HCT116 (cell line): ENCODE measurements at places on chromosomes 5 and 9. TPM values are rescaled to one million over a fixed set of nuclear protein-coding genes. Genes with fewer than 3 reads are reported as not detected.

GRCh38 chr5:109691996-109692395 is 2.3 kb downstream of the MAN2A1 start:
- H3K27me3 ChIP-seq: no peaks in the 10 kb centered on the region
- H3K27ac ChIP-seq: no peak overlapping the region
- no peaks in the 10 kb centered on the region for H3K36me3 ChIP-seq
- DNase-seq: no peak
- no peak overlapping the region for H3K4me3 ChIP-seq
- H3K4me1 ChIP-seq: peaks cover 21% of the 10 kb centered on the region

GRCh38 chr5:135880801-135881200 is 14.8 kb downstream of the IL9 start:
- no peaks in the 10 kb centered on the region; the same call in 1 of the 2 replicates for H3K27me3 ChIP-seq
- no peak for DNase-seq
- H3K27ac ChIP-seq: no peak overlapping the region
- no peak overlapping the region for H3K4me3 ChIP-seq

- H3K4me1 ChIP-seq: no peaks in the 10 kb centered on the region
- H3K36me3 ChIP-seq: no peaks in the 10 kb centered on the region
- H3K4me3 ChIP-seq: no peak overlapping the region
- H3K27ac ChIP-seq: no peak overlapping the region
Measured at GRCh38 chr5:158780656-158781237, 319.0 kb downstream of the EBF1 start.

GRCh38 chr5:150065886-150066285 is 20.5 kb downstream of the CSF1R start:
- no peak overlapping the region for H3K27ac ChIP-seq
- H3K4me1 ChIP-seq: peaks cover 3% of the 10 kb centered on the region; the same call in 1 of the 2 replicates
- H3K4me3 ChIP-seq: no peak overlapping the region
- H3K27me3 ChIP-seq: no peaks in the 10 kb centered on the region
- no peaks in the 10 kb centered on the region for H3K36me3 ChIP-seq

GRCh38 chr5:121432-121831 is 29.5 kb downstream of the PLEKHG4B start:
- H3K27ac ChIP-seq: no peak overlapping the region
- no peaks in the 10 kb centered on the region for H3K4me1 ChIP-seq
- no peak overlapping the region for H3K4me3 ChIP-seq
- peaks cover 5% of the 10 kb centered on the region; the same call in 1 of the 2 replicates for H3K27me3 ChIP-seq
- no peaks in the 10 kb centered on the region for H3K36me3 ChIP-seq

DNA sequence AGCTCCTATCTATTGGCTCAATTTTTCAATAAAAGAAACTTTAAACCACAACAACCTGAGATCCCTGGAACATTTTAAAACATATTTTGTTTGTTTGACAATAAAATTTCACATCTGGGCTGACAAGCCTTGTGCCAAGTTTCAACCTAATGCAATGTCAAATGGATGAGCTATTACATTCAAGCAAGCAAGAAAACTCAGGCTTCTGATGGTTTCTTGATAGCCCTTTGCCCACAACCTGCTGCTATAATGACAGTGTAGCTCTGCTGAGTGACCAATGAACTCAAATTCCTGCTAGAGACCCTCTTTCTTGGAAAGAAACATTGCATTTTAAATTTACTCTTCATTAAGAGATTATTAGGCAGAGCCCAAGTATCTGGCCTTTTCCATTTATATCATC is 472.9 kb downstream of the ARHGEF28 start:
- DNase-seq: no peak
- no peak overlapping the region for H3K4me3 ChIP-seq
- H3K27ac ChIP-seq: no peak overlapping the region
- no peaks in the 10 kb centered on the region for H3K4me1 ChIP-seq

GRCh38 chr5:44842496-44843282 is 33.9 kb downstream of the MRPS30 start:
- H3K36me3 ChIP-seq: no peaks in the 10 kb centered on the region
- no peaks in the 10 kb centered on the region for H3K27me3 ChIP-seq
- H3K4me3 ChIP-seq: no peak overlapping the region
- H3K4me1 ChIP-seq: no peaks in the 10 kb centered on the region

DNA sequence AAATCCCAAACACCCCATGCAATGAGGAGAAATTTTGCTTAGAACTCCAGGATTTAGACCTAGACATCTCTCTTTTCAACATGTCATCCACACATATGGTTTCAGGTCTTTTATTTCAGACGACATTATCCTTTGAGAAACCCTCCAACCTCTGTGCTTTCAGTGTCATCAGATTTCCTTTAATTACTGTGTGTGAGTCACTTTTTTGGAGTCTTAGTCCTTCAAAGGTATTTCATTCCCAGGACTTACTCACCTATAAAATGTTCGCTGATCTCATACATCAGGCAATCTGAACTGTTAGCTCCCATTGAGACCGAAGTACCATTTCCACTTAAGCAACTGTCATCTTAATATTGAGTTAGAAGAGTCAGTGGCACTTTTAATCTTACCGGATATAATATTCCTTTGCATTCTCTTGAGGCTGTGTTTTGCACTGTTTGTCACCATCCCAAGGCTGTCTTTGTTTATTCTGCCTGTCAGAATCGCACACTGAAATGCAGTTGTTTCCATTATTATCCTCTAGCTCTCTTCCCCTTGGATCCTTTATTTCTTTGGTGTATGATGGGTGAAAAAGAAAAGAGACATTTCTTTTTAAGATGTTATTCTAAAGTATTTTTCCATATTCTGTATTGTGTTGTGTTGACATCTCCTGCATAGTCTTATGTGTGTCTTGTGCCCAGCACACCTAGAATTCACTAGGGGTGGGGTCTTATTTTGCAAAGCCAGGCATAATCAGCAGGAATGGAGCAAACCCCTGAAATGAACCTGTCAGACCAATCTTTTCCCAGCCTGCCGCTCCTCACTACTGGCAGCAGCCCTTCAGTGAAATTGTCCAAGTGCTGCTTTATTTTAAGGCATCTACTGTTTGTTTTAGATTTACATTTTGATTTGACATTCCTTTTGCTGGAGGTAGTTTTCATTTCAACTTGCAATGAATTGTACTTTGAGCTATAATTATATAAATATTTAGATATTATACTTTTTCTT is 155.4 kb downstream of the PAM start:
- H3K4me1 ChIP-seq: peaks cover 55% of the 10 kb centered on the region
- H3K27me3 ChIP-seq: no peaks in the 10 kb centered on the region
- peaks cover 13% of the 10 kb centered on the region; the same call in 1 of the 2 replicates for H3K36me3 ChIP-seq
- peak; percentile 88 for DNase-seq
- H3K4me3 ChIP-seq: no peak overlapping the region; the same call in 1 of the 2 replicates

DNA sequence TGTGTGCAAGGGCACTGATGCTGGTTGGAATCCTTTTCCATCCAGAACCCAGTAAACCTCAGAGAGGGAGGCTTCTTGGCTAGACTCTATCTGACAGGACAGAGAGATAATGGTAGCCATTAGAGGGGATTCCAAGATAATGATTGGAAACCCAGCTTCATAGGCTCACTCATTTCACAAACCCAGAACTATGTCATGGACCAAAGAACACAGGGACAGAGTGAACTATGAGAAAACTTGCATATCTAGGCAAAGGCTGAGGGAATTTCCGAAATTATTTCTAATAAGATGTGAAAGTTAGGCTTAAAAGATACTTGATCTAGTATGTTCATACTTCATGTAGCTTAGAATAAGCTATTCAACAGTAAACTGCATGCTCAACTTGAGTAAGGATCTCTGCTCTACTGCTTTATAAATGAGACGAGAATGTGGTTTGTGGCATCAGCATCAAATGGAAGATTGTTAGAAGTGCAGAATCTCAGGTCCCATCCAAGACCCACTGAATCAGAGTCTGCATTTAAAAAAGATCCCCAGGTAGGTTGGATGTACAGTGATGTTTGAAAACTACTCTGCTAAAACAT is 261.4 kb downstream of the DMRT2 start:
- no peak for DNase-seq
- no peak overlapping the region for H3K27ac ChIP-seq
- no peaks in the 10 kb centered on the region for H3K27me3 ChIP-seq
- H3K36me3 ChIP-seq: no peaks in the 10 kb centered on the region
- H3K4me1 ChIP-seq: no peaks in the 10 kb centered on the region
- no peak overlapping the region for H3K4me3 ChIP-seq

- H3K4me3 ChIP-seq: no peak overlapping the region
- no peak for DNase-seq
- H3K27me3 ChIP-seq: no peaks in the 10 kb centered on the region
- H3K27ac ChIP-seq: no peak overlapping the region
- H3K36me3 ChIP-seq: no peaks in the 10 kb centered on the region
Measured at GRCh38 chr5:113150221-113150620, 173.6 kb downstream of the DCP2 start.

GRCh38 chr9:121672986-121673385 is 21.6 kb downstream of the DAB2IP start:
- no peaks in the 10 kb centered on the region for H3K27me3 ChIP-seq
- H3K27ac ChIP-seq: no peak overlapping the region
- H3K4me3 ChIP-seq: no peak overlapping the region
- no peak for DNase-seq

GRCh38 chr5:32420506-32420905 is 24.0 kb downstream of the ZFR start:
- DNase-seq: no peak
- no peaks in the 10 kb centered on the region for H3K27me3 ChIP-seq
- no peak overlapping the region for H3K27ac ChIP-seq
- H3K4me1 ChIP-seq: no peaks in the 10 kb centered on the region
- H3K36me3 ChIP-seq: peaks cover 12% of the 10 kb centered on the region
- no peak overlapping the region for H3K4me3 ChIP-seq

GRCh38 chr9:2015581-2016407 is 647 bp downstream of the SMARCA2 start:
- no peak overlapping the region for H3K27ac ChIP-seq
- peak overlapping the region; percentile 66 for H3K4me3 ChIP-seq
- H3K36me3 ChIP-seq: no peaks in the 10 kb centered on the region
- peaks cover 26% of the 10 kb centered on the region for H3K27me3 ChIP-seq

GRCh38 chr5:89396278-89396954 is 513.4 kb upstream of the MEF2C start:
- no peak overlapping the region for H3K4me3 ChIP-seq
- no peaks in the 10 kb centered on the region for H3K27me3 ChIP-seq
- no peak for DNase-seq

- H3K4me3 ChIP-seq: no peak overlapping the region
- H3K36me3 ChIP-seq: no peaks in the 10 kb centered on the region
- no peak overlapping the region for H3K27ac ChIP-seq
- H3K4me1 ChIP-seq: no peaks in the 10 kb centered on the region
Measured at GRCh38 chr5:152271420-152271819, 133.7 kb downstream of the NMUR2 start.

DNA sequence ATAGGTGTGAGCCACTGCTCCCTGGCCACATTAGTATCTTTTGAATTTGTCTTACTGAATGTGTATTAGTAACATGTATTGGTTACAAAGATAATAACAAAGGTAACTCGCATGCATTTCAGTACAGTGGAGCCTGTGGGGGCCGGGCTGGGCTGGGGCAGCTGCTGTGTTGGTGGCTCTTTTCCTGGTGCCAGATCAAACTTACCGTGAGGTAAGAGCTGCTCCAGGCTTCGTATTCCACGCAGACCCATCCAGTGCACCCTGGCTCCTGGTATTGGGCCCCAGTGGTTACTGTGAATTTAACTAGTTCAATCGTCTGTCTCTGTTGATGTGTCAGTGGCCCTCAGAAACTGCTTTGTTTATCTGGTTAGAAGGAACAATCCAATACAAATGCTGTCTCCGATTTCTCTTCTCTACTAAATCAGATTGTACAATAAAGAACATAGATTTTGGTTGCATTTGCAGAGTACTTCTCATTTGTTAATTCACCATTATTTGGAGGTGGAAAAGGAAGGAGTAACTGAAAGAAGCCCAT is 15.6 kb downstream of the PRRC2B start:
- peaks cover 39% of the 10 kb centered on the region for H3K4me1 ChIP-seq
- no peaks in the 10 kb centered on the region for H3K27me3 ChIP-seq
- H3K36me3 ChIP-seq: no peaks in the 10 kb centered on the region

- H3K27me3 ChIP-seq: no peaks in the 10 kb centered on the region
- no peak overlapping the region for H3K4me3 ChIP-seq
- H3K4me1 ChIP-seq: no peaks in the 10 kb centered on the region
Measured at GRCh38 chr5:17399931-17400330, 98.1 kb upstream of the TAF11L2 start.

DNA sequence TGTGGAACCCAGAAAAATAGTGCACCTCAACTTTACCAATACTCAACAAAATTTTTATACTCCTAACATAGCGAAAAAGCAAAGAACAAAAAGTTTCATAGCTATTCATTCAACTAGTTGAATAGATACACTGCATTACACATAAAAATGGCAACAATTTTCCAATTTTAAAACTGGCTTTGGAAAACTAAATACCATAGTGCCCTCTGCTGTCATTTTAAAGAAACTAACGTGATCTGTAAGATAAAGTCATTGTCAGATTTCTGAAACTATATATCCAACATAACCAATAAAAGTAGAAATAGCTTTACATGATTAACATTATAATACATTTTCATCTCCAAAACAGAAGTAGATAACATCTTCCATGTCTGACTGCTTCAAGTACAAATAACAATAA is 31.6 kb downstream of the DTWD2 start:
- no peak overlapping the region for H3K4me3 ChIP-seq
- H3K36me3 ChIP-seq: no peaks in the 10 kb centered on the region
- H3K27me3 ChIP-seq: no peaks in the 10 kb centered on the region
- H3K4me1 ChIP-seq: no peaks in the 10 kb centered on the region

GRCh38 chr5:175246242-175246888 is 197.6 kb downstream of the DRD1 start:
- H3K27me3 ChIP-seq: peaks cover 8% of the 10 kb centered on the region; the same call in 1 of the 2 replicates
- peak overlapping the region; percentile 10; the same call in 1 of the 2 replicates for H3K4me3 ChIP-seq
- no peaks in the 10 kb centered on the region for H3K36me3 ChIP-seq
- peak overlapping the region; percentile 49 for H3K27ac ChIP-seq
- peaks cover 22% of the 10 kb centered on the region for H3K4me1 ChIP-seq
- peak; percentile 84 for DNase-seq

DNA sequence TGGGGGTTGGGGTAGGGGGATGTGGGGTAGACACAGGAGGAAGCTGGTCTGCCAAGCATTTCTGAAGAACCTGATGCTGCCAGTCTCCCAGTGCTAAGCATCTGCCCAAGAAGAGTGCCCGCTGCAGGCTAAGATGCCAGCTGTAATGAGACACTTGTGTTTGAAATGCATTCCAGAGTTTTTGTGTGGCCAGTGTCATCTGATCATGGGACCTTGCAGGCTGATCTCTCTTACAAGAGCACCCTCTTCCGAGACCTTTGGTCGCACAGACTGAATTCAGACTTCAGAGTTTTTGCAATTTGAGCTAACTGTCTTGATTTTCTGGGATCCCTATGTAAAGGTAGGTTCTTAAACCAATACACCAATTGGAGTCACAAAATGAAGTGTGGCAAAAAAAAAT is 58.1 kb downstream of the DENND1A start:
- H3K4me1 ChIP-seq: peaks cover 3% of the 10 kb centered on the region; the same call in 1 of the 2 replicates
- H3K36me3 ChIP-seq: no peaks in the 10 kb centered on the region
- no peak overlapping the region for H3K27ac ChIP-seq
- no peak overlapping the region for H3K4me3 ChIP-seq

The MYMK gene
- not detected for total RNA-seq

The FGD3 gene
- 3.3 TPM for total RNA-seq

The GLDC gene
- 4.9 TPM for total RNA-seq

The ELOVL7 gene
- total RNA-seq: 20.0 TPM

The TAF11L5 gene
- total RNA-seq: not detected

The CXXC5 gene
- 43.1 TPM for total RNA-seq

The C9orf153 gene
- total RNA-seq: not detected

The CARD6 gene
- total RNA-seq: not detected

The RMND5B gene
- 24.1 TPM for total RNA-seq

The DAPK1 gene
- total RNA-seq: 5.6 TPM
